ENCODE measurements at places on chromosomes 5 and 9.

DNA sequence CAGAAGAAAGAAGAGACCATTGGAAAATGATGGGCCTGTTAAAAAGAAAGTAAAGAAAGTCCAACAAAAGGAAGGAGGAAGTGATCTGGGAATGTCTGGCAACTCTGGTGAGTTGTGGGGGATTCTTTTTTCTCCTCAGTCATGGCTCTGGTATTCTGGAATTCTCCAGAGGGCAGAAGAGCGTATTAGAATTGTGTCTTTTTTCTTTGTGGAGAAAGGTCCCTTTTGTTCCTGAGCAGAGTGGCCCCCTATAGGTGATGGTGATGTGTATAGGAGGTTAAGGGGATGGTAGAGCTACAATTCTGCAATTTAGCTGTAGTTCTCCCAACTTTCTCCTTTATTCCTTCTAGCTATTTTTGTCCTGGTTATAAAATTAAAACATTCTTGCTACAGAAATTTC lies 1.6 kb upstream of the DHFR start:
- DNase-seq, result no peak

DNA sequence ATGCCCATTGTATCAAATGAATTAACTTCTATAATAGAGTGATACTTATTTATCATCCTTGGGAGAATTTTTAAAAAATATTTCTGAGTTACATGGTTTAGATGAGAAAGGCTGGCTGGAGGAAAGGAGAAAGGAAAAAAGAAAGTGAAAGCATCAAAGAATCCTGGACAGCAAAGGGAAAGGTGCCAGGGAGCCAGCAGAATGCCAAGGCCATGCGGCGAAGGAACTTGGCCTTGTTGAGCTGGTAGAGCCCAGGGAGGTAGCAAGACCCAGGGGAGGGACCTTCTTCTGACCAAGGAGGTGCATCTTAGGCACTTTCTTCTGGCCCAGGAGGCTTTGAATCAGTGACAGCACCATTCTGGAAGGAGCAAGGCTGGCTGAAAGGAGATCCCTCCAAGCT lies 240.5 kb downstream of the ENC1 start:
- DNase-seq, result no peak

GRCh38 chr9:126809068-126809467 lies 4.2 kb downstream of the ZBTB43 start:
- DNase-seq, result no peak

- DNase-seq, result no peak
Measured at GRCh38 chr9:21591221-21592062, 109.3 kb upstream of the IFNE start.

DNA sequence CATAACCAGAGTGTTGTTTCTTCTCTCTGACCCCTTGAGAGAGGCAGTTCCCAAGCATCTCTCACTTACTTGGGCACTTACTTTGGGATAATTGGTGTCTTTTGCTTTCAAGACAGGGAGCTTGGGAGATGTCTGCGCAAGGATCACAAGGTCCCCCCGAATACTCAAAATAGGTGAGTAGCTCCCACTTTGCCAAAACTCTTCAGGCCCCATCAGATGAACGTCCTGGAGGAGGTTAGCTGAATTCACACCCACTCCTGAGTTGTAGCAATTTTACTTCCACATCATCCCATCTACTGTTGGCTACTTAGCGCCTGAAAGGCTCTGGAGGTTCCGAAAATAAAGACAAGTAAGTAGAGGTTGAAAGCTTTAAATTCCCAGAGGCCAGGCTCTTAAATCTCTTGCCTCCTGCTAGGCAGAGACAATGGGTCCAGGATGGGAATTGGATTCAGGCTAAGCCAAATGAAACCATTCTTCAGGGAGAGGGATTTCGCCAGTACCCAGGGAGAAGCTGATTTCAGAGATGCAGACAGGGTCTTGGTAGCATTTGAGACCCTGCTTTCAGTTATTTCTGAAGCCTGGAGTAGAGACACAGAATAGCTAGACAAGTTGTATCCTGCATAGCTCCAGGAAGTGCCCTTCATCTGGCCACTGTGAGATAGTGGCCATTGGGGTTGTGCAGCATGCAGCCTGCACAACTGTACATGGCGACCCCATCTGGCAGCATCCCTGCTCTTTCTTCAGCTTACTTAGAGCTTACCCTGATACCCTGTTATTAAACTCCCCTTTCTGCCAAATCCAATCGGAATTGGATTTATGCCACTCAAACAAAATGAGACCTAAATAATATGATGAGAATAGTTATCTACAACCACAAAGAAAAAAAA lies 60.1 kb downstream of the BOD1 start:
- no peak for DNase-seq

DNA sequence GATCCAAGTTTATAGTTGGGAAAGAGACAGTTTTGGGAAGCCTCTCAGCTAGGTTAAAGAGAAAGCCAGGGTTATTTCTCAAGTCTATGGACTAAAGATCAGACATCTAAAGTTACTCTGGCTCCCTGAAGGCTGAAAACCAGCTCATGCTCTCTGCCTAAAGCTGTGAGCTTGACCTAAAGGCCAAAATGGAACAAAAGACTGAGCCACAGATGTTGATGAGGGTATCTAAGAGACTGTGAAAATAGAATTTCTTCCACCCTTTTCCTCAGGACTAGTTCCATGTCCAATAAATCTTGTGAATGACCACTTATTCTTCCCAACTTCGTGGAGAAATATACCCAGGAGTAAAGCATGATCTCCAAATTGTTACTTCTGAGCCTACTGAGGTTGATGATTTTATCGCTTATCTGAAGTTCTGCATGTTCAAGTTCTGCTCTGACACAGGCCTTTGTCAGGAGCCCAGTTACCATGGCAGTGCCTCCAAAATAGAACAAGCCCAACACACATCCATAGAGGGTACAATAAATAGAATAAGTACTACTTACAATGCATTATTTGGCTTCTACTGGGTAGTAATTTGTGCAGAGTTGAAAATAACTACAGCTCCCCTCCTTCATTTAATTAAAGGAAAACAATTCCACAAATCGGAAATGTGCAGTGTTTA lies 373.6 kb downstream of the NTRK2 start:
- no peak for DNase-seq

Measured in WERI-Rb-1 (cell line).